CD4-positive, alpha-beta T cell treated with Interleukin-15 for 1 hour (primary cell): ENCODE measurements at places on chromosomes 11 and 22.

DNA sequence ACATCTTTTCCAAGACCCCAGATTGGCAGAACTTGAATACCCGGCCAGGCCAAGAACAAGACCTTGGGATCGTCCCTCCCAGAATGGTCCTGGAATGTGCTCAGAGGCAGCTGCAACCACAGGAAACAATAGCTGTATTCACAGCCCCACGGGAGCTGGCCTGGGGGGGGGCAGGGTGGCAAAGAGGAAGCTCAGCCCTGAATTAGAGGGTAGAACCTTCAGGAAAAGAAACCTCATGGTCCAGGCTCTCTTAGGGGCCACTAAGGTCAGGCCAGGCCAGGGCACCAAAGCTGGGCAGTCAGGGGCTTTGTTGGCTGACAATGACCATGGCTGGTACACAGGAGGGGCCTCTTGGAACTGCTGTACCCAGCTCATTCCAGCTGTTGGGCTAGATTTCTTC lies 17.3 kb downstream of the RPL27A start:
- DNase-seq: no peak

DNA sequence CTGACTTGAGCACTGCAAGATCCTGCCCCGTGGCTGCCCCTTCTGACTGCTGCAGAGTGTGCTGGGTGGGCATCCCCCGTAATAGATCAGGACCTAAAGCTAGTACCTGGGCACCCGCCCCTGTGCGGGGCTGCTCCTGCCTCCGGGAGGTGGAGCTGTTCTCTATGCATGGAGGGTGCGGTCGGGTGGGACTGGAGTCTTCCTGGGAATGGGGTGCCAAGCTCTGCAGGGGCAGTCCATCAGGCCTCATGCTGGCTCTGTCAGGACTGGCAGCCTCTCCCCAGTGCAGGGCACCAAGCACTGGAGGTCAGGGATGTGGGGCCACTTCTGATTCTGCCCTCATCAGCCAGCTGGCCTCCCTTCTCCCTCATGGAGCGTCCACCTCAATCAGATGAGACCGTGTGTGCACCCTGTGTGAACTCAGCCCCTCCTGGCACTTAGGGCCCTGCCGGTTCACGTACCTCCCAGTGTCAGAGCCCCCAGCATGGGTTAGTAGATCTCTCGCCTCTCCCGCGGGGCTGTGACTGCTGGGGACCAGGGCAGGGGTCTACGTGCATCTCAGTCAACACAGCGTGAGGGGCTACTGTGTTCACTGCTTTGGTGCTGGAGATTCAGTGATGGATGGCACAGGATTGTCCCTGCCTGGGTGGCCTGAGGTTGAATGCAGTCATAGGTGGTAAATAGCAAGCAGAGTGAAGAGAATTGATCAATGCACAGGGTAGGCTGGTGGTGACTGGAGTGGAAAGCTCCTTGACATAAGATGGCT lies 30.8 kb downstream of the MPPED1 start:
- no peak for DNase-seq

DNA sequence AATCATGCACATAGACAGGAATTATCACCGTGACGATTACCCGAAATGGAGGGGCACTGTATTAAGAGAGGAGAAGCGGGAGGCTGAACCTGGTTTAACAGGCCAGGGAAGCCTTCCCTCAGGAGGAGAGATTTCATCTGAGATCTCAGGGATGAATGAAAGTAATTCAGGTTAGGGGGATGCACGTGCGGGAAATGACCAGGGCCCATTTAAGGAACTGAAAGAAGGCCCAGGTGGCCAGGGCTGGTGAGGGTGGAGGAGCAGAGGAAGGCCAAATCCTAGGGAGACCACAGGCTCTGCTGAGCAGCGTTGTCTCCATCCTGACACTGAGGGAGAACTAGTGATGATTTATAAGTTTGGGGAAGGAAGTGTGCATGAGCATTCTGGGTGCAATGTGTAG lies 16.3 kb upstream of the OPCML start:
- no peak for DNase-seq

DNA sequence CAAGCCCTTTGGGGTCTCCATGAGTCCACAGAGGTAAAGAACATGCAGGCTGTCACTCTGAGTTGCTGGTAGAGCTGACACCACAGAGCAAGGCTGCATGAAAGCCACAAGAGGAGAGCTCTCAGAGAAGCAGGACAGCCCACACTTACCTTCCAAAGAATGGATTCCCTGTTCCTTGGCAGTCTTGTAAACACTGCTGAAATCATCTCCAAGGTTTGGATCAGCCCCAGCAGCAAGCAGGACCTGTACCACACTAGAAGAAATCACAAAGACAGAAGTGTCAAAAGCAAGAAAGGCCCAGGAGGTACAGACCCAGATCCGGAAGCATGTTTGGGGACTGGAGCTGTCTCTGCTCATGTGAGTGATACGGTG lies 54.2 kb downstream of the CLPB start:
- no peak for DNase-seq

DNA sequence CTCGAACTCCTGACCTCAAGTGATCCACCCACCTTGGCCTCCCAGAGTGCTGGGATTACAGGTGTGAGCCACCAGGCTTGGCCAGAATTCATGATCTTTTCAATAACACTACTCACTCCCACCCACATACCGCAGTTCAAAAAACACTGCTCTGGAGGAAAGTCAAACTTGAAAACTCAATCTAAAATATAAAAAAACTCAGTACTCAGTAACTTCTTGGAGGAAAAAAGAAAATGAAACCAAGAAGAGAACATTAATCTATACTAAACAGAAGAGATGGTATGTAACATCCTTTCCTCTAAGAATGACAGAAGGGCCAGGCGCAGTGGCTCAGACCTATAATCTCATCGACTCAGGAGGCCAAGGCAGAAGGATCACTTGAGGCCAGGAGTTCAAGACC lies 58.3 kb downstream of the MRTFA start:
- no peak for DNase-seq

DNA sequence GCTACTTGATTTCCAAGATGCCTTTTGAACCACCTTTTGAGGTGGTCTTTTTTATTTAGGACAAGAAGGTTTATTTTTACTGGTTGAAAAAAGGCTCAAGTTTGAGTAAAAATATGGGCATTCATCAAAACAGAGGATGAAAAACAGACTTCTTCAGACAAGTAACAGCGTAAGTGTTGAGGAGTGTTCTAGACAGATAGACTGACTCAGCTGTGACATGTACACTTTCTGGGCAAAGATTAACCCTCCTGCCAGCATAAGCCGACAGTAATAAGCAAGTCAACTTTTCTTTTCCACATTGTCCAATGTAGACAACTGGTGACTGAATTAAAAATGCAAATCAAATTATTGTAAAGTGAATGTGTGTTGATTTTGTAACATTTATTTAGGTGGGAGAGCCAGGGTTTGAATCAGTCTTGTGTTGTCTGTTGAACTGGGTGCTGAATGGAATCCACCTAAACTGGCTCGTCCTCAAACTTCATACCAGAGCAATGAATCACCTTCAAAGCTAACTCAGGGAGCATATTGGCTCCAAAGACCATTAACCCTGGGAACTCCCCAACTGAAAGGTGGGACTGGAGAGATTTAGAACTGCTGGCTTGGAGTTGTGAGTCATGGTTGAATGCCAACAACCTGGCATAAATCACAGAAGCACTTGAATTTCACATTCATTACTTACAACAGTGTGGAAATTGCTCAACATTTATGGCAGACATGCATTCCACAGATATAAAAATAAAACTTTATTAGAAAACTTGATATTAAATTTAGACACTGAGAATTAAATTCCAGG lies 377.0 kb downstream of the ETS1 start:
- no peak for DNase-seq

GRCh38 chr22:20107951-20108756 lies 7.8 kb upstream of the RANBP1 start:
- peak; percentile 7 for DNase-seq

GRCh38 chr11:122137078-122137793 lies 21.2 kb upstream of the BLID start:
- DNase-seq: no peak

DNA sequence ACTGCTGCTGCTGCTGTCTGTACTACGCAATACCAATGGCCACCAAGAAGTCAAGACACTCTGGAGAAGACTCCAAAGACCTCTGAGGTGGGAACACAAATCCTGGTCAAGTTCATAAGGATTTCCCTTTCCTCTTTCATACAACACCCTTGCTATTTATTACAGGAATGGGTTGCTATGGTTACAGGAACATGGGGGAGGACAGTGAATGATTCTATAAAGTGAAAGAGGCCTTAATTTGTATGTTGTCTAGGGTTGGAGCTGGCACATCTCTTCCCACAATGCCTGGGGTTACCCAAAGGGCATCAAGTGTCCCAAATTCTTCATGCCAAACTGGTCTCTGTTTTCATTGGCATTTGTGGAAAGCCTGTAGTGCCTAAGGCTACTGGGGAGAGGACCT lies 11.4 kb upstream of the SEC14L3 start:
- no peak for DNase-seq

DNA sequence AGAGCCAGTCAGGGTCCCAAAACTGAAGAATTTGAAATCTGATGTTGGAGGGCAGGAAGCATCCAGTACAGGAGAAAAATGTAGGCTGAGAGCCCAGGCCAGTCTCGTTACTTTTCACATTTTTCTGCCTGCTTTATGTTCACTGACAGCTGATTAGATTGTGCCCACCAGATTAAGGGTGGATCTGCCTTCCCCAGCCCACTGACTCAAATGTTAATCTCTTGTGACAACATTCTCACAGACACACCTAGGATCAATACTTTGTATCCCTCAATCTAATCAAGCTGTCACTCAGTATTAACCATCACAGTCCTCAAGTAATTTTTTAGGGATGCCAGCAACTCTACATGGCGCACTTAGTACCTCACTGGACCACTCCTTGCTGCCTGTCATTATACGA lies 1345.3 kb downstream of the FAM181B start:
- DNase-seq: no peak
